ENCODE measurements at places on chromosomes 12 and 14.

DNA sequence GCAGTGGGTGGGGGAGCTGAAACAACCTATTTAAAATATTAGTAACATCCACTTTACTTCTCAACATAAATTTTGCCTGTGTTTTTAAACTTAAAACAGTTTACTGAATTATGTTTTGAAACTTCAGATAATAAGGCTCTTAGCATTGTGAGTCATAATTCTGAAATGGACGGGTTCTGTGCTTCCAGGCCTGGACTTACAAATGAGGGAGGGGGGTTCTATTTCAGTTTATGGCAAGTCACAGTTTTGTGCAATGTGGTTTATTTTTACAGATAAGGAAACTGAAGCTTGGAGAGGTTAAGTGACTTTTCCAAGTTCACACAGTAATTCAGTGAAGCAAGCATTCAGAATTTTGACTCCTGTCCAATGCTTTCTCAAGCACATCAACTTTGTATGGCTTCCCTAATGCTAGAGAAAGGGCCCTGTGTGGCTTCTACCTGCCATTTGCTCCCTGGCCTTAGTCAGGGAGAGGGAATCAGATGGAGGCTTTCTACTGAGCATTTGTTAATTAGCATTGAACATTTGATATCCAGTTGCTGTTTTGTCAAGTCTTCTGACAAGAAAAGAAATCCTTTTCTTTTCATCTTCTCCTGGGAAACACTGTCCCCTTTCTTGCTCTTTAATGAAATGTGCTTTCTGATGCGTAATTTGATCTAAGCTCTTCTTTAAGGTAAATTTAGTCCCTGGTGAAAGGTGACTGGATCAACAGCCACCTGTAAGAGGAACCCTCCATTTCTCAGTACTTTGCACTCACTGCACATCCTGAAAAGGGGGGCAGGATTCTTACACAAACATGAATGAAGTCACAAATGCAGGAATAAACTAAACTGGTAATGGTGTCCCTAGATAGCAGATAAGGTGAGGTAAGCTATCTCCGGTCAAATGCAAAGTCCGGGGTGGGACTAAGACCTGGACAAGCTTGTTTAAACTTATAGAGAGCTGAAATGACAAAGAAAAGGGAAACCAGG lies 2.5 kb upstream of the SALL2 start:
- no peak for DNase-seq

DNA sequence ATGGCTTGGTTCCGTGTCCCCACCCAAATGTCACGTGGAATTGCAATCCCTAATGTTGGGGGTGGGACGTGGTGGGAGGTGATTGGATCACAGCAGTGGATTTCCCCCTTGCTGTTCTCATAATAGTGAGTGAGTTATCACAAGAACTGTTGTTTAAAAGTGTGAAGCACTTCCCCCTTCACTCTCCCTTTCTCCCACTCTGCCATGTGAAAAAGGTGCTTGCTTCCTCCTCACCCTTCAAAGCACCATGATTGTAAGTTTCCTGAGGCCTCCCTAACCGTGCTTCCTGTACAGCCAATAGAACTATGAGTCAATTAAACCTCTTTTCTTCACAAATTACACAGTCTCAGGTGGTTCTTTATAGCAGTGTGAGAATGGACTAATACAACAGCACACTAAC lies 5.3 kb upstream of the CEP128 start:
- no peak for DNase-seq

GRCh38 chr12:33560653-33561208 lies 121.1 kb upstream of the SYT10 start:
- DNase-seq, result no peak

DNA sequence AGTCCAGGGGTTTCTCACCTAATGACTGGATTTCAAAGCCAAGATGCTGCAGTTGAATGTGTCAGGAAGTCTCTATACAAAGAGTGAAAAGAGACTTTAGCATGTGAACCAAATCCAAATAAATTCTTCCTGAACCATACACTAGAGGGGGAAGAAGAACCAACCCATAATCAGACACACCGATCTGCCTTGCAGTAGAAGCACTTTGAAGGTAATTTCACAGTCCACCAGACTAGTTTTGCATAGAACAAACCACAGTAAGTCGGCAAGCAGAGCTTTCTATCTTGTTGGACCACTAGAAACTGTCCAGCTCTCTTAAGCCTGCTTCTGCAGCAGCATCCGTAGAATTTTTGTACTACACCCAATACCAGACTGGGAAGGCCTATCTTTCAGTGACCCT lies 39.3 kb downstream of the FIGNL2 start:
- DNase-seq, result no peak

GRCh38 chr12:85007836-85008235 lies 28.2 kb downstream of the TSPAN19 start:
- no peak for DNase-seq

- DNase-seq, result no peak
Observed at GRCh38 chr12:115267464-115267863, 583.5 kb upstream of the TBX3 start.

Data from NCI-H774 (cell line).